ENCODE measurements at places on chromosomes 7 and 10. TPM values are rescaled to one million over a fixed set of nuclear protein-coding genes. Genes with fewer than 3 reads are reported as not detected.

- no peak for DNase-seq
These were observed 167.7 kb downstream of the UBE2H start for GRCh38 chr7:129784783-129785684.

DNA sequence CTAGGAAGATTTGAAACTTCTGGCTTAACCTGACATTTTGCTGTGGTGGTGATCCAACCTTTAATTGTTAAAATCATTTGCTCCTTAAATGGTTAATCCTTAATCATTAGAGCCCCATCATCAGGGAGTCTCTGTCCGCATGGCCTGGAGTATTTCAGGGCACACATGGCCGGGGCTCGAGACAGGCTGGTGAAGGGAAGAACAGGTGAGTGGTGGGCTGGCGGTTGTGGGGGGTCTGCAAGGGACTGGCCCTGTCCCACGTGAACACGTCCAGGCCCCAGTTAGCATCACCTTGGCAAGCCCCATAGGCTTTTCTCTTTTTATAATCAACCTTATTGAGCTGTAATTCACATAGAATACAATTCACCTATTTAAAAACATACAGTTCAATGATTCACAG, 109.5 kb downstream of the DNAJB6 start:
- no peak for DNase-seq

DNA sequence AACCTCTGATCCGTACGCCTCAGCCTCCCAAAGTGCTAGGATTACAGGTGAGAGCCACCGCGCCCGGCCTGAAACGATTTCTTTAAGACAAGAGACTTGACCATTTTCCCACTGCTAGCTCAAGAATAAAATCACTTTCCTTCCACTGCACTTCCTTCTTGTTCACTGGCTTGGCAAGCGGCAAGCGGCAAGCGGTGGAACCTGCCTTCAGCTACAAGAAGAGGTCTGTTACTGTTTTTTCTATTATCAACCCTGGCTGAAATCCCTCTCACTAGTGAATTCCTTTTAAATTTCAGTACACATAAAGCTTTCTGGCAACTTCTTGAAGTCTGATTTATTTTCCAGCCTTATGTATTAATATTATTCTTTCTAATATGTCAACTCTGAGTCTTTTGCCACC, 12.8 kb upstream of the GNAT3 start:
- no peak for DNase-seq

DNA sequence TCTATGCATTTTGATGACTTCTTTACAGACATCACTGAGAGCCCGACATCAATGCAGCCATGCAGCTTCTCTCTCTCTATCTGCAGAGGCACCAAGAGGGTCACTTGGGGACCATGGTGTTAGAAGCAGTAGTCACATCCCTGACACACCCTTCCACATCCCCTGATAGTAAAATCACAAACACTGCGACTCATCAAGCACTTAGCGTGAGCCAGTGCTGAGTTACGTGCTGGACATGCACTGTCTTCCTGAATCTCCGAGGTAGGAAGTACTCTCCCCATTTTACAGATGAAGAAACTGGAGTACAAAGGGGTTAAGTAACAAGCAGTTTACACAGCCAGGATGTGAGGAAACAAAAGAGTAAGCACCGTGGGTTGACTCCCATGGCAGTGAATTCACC, 109.2 kb downstream of the OSBPL3 start:
- DNase-seq: no peak

GPC2 gene
- total RNA-seq: 5.6 TPM

GRID2IP gene
- total RNA-seq: 0.86 TPM

SCD gene
- 97.0 TPM for total RNA-seq
